CD4-positive, alpha-beta T cell treated with Interleukin-6 for 4 hours (primary cell): ENCODE measurements at places on chromosomes 1 and 21.

DNA sequence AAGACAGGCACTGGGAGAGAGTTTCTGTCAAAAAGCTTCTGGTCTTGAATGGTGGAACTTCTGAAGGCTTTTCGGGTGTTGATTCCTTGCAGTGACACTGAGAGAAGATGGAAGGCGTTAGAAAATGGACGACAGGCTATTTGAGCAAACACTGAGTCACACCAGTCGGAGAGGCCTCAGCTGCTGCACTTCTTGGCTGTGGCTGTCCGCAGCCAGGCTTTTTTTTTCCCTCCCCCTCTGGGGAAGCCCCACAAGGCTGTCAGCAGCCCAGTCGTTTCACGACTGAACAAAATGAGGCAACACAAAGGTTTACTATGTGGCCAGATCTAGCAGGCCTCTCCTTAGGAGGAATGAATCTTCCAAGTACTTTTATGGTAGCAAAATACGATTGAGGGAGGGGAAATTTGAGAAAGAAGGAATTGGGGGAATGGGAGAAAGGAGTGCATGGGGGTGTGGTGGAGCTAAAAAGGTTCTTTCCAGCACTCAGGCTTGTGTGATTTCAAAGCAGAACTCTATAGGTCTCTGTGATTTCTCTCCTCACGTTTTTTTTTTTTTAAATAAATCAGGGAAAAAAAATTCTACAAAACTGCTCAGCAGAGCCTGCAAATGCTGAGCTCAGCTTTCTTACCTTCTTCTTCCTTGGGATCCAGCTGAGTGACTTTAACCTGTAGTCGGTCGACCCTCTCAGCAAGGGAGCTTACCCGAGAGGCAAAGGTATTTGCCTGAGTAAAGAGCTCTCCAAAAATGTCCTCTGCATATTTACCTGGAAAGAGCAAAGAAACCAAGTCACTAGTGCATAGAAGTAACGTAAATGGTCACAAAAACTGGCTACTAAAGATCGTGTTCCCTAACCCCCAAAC lies 26.1 kb downstream of the GPR3 start:
- peak; percentile 52 for DNase-seq

- no peak for DNase-seq
Measured at GRCh38 chr1:20432341-20432740, 53.7 kb downstream of the CAMK2N1 start.

DNA sequence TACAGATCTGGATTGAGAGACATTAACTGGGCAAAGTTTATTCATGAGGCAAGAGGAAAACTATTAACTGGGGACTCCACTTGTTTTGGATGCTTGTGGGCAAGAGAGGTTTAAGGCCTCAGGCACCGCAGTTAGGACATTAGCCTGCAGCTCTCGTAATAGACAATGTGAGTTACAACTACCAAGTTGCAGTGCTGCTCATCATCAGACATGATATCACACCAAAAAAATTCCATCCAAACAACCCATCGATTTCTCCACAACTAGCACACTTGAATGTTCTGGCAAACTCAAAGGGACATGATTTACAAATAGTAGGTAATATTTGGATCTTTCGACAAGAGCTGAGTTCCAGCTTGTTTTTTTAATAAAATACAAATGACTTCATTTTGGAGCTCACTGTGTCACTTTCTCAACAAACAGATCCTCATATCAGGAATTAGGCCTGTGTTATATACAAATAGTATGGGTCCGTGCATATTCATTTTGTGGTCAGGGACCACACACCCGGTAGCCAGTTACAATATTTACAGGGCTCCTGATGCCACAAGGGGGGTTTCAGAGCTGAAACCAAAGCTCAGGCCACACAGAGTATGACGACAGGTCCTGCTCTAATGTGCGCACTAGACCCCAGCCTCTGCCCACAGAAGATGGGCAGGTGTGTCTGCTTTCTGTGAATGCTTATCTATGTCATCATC lies 128.0 kb downstream of the TGFBR3 start:
- DNase-seq = no peak

GRCh38 chr1:84644472-84644871 lies 45.8 kb downstream of the SSX2IP start:
- DNase-seq = no peak

DNA sequence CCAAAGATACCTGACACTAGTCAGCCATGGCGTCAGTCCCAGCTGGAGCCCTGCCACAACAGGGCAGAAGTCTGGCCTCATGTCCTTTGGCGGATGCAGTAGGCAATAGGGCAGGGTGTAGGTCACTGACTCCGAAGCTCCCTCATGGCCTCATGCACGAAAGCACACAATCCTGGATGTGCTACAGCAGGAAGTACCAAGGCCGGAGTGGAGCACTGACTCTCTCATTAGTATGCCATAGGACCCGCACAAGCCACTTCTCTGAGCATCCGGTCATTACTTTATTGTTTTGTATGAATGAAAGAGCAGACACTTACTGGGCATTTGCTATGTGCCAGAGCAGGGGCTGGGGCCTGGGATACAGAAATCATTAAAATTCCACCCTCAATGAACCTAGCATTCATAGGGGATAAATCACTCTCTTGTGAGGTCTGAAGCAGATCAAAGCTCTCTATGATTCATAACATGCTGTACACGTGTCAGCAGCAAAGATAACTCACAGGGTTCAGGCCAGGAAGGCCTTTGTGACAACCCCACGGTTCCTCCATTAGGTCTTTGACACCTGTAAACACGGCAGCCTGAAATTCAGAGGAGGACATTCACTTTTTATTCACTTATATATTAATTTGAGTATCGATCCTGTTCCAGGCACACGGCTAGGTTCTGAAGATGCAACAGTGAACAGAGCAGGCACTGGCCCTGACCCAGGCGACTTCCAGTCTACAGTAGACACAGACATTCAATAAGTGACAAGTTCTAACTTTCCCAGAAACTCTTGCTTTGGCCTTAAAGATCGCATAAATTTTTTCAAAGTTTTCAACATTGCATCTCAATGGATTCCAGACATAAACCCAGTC lies 357.9 kb upstream of the USP24 start:
- DNase-seq = no peak

DNA sequence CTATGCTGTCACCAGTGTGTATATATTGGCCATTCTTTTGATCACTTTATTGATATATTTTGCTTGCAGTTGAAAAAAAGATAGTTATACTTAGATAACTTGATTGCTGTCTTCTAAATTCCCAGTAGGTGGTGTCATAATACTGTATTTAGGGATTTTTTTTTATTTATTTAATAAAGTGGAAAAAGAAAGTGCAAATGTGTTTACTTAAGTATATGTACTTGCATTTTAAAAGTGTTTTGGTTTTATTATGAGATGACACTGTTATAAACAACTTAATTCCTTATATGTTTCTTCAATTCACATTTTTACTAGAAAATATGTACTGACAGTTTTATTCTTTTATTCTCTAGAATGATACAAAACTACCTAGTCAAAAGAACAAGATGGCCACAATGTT lies 164.8 kb downstream of the USP25 start:
- no peak for DNase-seq

- no peak for DNase-seq
Measured at GRCh38 chr1:61277121-61277690, 194.8 kb downstream of the NFIA start.

DNA sequence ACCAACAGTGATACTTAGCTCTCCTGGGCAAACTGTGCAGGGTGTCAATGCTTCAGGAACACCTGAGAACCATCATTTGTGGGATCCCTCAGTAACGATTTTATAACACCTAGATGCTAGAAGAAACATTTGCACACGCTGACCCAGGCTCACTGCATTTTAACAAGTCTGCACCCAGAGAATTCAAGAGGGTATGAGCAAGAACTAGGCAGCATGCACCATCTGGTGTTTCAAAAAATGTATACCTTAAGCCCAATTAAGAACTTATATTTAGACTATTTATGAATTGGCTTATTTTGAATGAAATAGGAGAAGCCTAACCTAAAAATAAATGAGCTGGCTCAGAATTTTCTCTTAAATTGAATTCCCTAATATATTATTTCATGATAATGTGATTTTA lies 400.5 kb downstream of the GPATCH2 start:
- DNase-seq = no peak

- DNase-seq = no peak
Measured at GRCh38 chr1:197884173-197884572, 18.3 kb upstream of the C1orf53 start.
